NCI-H526 treated with DMSO at 0.1 percent for 48 hours (cell line): ENCODE measurements at places on chromosomes 12 and 14.
A peak's percentile ranks its signal among the peaks of the same experiment; 100 is the strongest.

GRCh38 chr12:106378788-106379187 is 21.2 kb downstream of the POLR3B start:
- DNase-seq: no peak

DNA sequence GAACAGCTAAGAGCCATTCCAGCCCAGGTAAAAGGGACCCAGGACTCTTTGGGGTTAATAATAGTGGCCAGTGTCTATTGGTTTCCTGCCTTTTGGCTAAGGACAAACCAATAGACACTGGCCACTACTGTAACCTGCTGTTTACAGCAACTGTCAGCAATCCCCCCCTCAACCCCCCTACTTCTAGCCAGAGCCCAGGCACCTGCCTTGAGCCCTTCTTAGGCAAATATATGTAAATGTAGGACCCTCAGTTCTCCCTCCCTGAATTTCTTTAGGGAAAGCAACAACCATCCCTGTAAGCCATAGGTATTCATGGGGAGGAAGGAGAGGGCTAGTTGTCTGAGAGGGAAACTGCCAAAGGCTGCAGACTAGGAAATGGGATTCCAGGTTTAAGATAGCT is 22.3 kb downstream of the HOXC4 start:
- no peak for DNase-seq

DNA sequence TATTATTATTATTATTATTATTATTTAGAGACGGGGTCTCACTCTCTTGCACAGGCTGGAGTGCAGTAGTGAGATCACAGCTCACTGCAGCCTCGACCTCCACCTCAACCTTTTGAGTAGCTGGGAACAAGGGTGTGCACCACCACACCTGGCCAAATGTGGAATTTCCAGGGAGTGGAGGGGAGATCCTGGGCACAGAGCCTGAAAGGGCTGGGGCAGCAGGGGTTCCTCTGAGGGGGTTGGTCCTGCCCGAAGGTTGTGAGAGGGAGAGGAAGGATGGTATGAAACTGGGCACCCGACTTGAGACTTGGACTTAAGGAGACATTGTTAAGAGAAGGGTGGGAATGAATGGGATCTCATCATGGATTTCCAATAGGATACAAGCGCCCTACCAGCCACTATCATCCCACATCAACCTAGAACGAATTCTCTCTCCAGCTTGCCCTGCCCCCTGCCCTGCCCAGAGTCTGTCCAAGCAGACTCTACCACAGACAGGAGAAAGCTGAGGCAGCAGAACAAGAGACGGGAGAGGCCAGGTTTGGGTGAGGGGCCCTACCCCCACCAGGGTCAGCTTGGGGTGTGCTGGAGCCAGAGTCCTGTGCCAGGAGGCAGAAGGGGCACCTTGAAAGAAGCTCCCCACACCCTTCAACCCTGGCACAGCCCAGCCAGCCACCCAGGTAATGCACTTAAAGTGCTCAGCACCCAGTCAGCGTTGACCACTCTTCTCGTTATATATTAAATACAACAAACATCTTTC is 2.4 kb upstream of the DYNC1H1 start:
- DNase-seq: no peak

DNA sequence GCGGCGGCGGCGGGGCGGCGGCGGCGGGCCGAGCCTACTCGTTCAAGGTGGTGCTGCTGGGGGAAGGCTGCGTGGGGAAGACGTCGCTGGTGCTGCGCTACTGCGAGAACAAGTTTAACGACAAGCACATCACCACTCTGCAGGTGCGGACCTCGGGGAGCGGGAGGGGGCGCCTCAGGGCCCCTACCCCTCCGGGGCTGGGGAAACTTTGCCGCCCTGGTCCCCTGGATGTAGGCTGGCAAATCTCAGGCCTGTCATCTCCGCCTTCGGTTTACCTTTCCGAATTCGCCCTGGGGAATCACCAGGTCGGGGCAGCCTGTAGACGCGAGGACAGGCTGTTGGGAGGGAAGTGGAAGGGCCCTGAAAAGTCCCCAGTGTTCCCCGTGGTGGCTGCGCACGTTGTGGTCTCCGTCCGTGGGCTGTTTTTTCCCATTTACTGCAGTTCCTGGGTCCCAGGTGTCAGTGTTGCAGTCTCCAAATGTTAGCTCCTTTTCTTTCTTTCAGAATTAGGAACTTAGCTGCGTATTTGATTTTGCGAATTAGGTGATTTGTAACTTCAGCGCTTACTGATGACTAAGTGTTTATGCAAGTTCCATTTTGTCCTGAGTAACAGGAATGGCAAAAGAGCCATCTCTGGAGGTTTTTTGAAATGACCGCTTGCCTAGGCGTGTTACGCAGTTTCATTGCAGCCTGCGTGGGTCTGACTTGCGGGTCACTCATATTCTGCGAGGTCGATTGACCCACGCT is 656 bp downstream of the RAB21 start:
- no peak for DNase-seq

GRCh38 chr14:80930836-80931389 is 10.6 kb downstream of the CEP128 start:
- DNase-seq: no peak

- no peak for DNase-seq
Observed at GRCh38 chr12:100553936-100554335, 19.5 kb upstream of the GAS2L3 start.

DNA sequence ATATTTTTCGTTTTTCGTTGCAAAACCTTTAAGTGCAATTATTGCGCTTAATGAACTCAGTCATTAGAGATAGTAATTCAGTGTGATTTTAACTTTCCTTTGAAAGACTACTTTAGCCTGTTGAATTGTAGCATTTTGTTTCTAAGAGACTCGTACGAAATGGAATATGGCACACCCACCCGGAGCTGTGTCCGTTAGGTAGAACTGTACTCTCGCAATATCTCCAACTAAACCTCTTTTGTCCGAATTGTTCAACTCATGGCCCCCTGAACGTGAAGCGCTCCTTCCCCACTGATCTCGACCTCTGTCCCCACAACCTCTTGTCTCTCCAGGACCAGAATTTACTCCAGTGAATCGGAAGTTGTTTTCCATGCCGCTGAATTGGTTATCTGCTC is 800 bp downstream of the PCNX4 start:
- DNase-seq: no peak

DNA sequence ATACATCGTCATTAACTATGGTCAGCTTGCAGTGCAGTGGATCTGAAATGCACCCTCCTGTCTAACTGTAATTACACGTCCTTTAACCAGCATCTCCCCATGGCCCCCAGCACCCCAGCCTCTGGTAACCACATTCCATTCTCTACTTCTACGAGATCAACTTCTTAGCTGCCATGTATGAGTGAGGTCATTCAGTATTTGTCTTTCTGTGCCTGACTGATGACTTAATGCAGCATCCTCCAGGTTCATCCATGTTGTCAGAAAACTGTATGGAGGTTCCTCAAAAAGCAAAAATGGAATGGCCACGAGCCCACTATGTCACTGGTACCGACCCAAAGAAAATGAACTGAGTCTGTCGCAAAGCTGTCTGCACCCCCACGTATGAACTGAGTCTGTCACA is 107.3 kb downstream of the RIMBP2 start:
- no peak for DNase-seq

DNA sequence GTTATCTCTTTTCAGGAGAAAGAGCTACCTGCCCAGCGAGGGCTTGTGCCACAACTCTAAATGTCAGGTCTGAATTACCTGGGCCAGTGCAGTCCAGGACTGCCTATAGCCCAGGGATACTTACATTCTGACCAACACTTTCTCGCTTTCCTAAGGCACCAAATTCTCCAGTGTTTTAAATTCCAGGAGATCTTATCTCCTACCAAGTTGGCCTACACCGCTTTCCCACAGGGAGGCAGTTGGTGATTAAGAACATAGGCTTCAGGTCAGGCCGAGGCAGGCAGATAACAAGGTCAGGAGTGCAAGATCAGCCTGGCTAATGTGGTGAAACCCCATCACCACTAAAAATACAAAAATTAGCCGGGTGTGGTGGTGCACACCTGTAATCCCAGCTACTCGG is 41.1 kb downstream of the RPS29 start:
- DNase-seq: no peak

GRCh38 chr14:69680297-69680696 is 68.9 kb downstream of the SUSD6 start:
- no peak for DNase-seq

GRCh38 chr12:9951026-9951675 is 19.0 kb upstream of the CLEC2A start:
- no peak for DNase-seq

DNA sequence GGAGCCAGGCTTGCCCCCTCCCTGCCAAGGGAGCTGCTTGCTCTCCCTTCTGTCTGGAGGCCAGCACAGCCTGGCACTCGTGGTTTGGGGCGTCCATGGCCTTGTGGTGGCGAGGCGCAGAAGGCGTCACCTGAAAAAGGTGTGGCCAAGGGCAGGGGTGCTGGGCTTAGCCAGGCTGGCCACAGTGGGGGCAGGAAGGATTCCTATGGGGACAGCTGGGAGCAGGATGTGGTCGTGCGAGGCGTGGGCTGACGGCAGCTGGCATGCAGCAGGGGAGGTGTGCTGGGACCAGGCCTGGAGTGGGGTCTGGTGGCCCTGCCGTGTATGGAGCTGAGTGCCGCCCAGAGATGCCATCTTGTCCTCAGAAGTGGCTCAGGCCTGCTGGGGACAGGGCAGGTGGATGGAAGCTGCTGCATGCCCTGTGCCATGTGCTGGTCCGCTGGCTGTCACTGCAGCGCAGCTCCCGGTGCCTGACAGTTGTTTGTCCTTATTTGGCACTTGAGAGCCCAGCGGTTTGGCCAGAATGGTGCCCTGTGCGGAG is 30.0 kb downstream of the SH2B3 start:
- no peak for DNase-seq

GRCh38 chr12:68620519-68621471 is 10.1 kb downstream of the RAP1B start:
- DNase-seq: no peak

DNA sequence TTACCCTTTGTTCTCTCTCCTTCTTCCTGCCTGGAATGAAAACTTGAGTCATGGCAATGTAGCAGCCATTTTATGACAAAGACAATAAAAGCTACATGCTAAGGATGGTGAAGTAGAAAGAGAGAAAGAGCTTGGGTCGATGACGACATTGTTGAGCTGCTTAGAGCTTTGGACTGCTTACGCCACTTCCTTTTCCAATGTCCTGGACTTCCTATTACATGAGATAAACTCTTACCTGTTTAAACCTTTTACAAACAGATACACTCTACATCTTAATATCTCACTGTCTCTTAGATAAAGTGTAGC is 70.1 kb downstream of the PEBP1 start:
- no peak for DNase-seq

GRCh38 chr14:101604935-101605780 is 43.9 kb downstream of the DIO3 start:
- DNase-seq: no peak

GRCh38 chr12:12975322-12976077 is 23.5 kb upstream of the GPRC5D start:
- peak; percentile 5 for DNase-seq

DNA sequence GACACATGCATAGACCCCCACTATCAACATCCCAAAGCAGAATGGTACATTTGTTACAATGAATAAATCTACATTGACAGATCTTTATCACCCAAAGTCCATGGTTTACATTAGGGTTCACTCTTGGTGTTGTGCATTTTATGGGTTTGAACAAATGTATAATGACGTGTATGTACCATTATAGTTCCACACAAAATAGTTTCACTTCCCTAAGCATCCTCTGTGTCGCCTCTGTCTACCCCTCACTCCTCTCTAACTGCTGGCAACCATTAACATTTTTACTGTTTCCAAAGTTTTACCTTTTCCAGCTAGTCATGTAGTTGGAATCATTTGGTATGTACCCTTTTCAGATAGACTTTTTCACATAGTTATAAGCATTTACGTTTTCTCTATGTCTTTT is 69.5 kb upstream of the LMO3 start:
- no peak for DNase-seq

DNA sequence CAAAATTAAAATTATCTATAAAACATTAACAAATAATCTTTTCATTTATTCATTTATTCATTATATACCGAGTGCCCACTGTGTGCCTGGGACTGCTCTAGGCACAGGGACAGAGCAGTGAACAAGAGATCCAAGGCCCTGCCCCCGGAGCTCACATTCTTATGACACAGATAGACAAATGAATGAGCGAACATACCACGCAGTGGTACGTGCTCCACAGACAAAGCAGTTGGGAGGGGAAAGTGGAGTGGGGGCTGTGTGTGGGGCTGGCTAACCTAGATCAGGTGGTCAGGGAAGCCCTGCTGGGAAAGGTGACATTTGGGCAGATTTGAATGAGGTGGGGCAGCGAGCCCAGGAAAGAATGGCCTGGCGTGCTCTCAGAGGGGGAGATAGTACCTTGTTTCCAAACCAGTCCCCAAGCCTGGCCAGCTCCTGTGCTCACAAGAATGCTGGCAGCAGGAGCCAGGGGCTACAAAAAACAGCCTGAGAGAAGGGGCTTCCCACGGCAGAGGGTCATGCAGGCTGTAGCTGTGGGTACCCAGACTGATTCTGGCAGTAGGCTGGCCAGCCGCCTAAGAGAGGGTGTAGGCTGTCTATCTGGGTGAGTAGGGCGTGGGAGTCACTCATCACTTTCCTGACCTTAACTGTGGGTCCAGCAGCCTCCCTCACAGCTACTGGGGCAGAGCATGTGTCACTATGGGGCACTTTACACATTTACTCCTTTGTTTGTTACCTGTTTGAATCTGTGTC is 57.8 kb upstream of the ACTN1 start:
- no peak for DNase-seq

DNA sequence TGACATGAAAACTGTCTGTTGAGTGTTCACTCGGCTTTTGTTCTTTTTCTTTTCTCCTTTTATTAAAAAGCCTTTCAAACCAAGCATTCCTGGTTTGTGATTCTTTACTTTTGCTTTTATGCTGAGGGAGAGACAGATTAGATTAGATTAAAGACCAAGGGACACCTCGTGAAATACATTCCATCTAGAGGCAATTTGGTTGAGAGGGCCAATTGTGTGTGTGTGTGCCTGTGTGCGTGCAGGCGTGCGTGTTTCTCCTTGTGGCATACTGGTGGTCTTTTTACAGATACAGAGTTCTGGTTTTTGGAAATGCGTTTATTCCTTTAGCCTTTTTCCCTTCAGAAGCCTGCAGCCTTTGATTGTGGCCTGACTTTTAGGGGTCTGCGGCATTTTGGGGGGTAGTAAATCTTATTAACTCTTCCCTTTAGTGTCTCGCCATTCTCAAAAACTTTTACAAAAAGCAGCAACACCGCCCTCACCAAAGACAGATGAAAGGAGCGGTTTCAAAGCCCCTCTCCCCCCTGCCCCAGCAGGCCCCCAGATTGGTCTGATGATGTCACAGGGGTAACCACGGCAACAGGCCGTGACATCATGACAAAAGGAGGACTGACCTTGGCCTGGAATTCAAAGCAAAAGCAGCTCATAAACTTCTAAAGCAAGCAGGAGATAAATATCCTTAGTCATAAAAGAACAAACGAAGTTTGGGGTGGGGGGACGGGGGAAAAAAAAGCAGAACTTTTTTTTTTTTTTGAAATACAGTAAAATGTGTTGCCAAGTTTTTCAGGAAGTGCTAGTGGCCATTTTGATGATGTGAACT is 84.1 kb upstream of the TBX3 start:
- no peak for DNase-seq
